Activated CD4-positive, alpha-beta memory T cell treated with anti-CD3 and anti-CD28 coated beads, Interleukin-2, amount 10 ng/mL, durations not matched to agents 7 days and 5 days (primary cell): ENCODE measurements at places on chromosomes 1 and 21. TPM values are rescaled to one million over a fixed set of nuclear protein-coding genes. Genes with fewer than 3 reads are reported as not detected.

Gene FBXO28
- total RNA-seq: 30.6 TPM

Gene UBASH3A
- 67.8 TPM for total RNA-seq

- no peaks in the 10 kb centered on the region for H3K27me3 ChIP-seq
- peaks cover 26% of the 10 kb centered on the region for H3K4me1 ChIP-seq
- peak; percentile 28 for DNase-seq
Measured at GRCh38 chr1:150076066-150076465, 8.5 kb downstream of the VPS45 start.

DNA sequence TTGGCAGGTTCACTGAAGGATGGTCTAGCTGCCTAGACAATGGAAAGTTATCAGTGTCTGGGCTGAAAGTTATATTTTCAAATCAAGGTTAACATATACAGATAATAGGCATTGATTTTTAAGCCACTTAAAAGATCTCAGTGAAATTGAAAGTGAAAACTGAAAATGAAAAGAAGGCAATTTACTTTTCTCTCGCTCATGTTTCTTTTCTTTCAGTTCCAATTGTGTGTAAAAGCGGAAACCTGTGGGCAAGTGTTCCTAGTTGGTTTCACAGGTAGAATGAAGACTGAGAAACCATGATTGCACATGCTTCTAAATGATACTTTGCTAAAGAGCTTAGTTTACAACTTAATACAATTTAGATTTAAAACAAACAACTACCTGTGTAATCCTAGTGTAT, 383.7 kb downstream of the ZP4 start:
- no peaks in the 10 kb centered on the region for H3K36me3 ChIP-seq
- H3K4me3 ChIP-seq: no peak overlapping the region
- DNase-seq: no peak
- peaks cover 7% of the 10 kb centered on the region for H3K27me3 ChIP-seq

DNA sequence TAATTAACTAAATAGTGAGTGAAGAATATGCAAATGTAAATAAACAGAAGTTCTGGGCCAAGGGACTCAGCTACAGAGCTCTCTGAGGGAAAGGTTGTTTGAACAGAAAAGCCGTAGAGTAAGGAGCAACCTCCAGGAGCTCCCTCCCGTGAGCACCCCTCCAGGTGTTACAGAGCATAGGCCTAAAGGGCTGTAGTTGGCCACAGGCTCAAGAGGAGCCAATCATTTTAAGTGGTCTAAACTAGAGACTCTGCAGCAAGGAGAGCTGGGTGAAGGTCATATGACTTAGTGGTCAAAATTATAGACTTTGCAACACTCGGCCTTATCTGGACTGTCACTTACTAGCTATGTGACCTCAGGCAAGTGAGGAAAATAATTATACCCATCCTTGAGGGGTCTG, 19.1 kb upstream of the RXRG start:
- H3K36me3 ChIP-seq: no peaks in the 10 kb centered on the region
- peaks cover 21% of the 10 kb centered on the region for H3K27me3 ChIP-seq
- no peak overlapping the region for H3K4me3 ChIP-seq
- no peak overlapping the region for H3K27ac ChIP-seq
- DNase-seq: no peak

GRCh38 chr1:159465191-159465603, 25.7 kb downstream of the OR10J1 start:
- no peak overlapping the region for H3K27ac ChIP-seq
- no peak for DNase-seq
- no peaks in the 10 kb centered on the region for H3K4me1 ChIP-seq
- no peaks in the 10 kb centered on the region for H3K36me3 ChIP-seq
